Stimulated activated CD8-positive, alpha-beta memory T cell treated with anti-CD3 and anti-CD28 coated beads, Interleukin-7, amount 100 ng/mL, for 1 hour (primary cell): ENCODE measurements at places on chromosomes 3 and 15.

DNA sequence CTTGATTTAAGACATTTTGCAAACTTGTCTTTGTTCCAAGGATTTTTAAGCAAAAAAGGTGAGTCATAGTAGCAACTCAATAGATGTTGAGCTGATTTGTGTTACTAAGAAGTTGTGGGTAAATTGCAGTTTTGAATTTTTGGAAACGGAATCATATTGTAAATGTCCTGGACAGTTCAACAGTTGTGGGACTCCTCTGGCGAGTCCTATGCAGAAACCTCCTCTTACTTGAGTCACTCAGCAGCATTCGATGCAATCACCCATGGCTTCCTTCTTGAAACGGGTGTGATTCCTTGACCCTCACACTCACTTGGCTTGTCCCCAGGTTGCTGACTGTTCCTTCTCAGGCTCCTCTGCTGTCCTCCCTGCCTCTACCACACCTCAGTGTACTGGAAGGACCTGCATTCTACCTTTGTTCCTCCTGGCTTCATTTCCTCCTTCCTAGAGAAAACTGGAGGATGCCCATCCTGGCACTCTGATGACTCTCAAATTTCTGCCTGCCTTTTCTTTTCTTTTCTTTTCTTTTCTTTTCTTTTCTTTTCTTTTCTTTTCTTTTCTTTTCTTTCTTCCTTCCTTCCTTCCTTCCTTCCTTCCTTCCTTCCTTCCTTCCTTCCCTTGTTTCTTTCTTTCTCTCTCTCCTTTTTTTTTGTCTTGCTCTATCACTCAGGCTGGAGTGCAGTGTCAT, 52.8 kb upstream of the DGKG start:
- no peak for DNase-seq

DNA sequence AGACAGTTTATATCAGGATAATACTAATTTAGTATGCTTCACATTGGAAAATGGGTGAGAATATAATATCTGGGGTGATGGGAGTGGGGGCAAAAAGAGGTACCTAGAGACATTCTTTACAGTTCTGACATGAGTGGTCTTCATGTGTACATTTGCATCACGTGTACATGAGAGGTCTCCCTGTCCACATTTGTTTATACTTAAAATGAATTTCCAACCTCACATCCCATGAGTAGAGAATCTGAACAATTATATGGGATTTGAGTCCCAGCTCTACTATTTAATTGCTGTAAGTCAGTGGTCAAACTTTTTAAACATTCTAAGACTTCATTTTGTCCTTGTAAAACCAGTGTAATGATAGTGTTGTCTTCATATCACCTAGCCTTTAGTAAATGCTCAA, 408.4 kb downstream of the NAALADL2 start:
- no peak for DNase-seq

GRCh38 chr3:46612324-46612723, at the start of gene FAM240A:
FAM240A (plus strand) TSS chr3:46612525; CDS start chr3:46612684, 159 bp downstream.
- no peak for DNase-seq

GRCh38 chr3:86168512-86168911, 822.4 kb downstream of the VGLL3 start:
- no peak for DNase-seq

DNA sequence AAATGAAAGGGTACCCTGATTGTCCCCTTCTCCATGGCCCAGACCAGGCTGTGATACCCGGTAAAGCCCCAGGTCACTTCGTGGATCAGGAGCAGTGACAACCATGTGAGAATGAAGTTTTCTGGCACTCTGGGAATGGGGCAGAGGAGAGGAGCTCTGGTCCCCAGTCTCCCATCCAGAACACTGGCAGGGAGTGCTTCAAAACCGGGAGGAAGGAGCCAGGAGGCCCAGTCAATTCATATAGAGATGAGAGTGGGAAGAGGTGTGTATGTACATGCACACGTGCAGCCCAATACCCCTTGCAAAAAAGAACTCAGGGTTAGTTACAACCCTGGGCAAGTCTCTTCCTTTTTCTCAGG, 101.4 kb upstream of the TLE3 start:
- DNase-seq, result no peak

- DNase-seq, result no peak
Measured at GRCh38 chr3:55708242-55708641, 221.1 kb upstream of the WNT5A start.

DNA sequence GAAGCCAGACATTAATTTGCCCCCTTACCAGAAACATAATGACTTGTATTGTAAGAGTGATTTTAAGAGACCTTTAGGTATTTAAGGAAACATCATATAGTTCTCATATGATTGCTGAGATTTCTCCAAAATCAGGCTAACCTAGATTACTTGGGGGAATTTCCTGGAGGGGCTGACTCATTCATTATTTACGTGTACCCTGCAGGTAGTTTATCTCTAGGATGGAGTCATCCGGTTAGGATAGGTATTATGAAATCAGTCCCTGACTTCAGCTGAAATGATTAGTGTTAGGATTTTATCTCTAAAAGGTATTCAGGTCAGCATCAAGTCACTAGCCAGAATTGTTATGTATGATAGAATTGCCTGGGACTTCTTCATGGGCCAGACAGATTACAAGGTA, 97.5 kb downstream of the TCF12 start:
- DNase-seq, result no peak

GRCh38 chr3:125280668-125281361, 68.3 kb upstream of the SLC12A8 start:
- no peak for DNase-seq

DNA sequence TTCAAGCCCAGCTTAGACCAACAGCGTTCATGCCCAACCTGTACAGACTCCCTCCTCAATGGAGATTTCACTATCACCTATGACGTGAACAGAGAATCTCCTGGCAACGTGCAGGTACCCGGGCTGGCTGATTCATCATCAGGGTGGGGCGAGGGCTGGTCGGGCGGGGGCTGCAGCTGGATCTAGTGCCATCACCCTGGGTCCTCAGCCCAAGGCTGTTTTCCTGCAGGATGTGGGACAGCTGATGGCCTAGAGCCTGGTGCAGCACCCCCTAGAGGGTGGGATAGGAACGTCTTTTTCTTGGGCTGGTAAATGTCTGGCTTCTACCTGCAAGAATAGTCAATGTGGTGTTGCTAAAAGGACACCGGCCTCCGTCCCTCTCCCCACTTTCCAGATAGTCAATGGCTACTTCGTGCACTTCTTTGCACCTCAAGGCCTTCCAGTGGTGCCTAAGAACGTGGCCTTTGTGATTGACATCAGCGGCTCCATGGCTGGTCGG, 4.4 kb downstream of the ITIH3 start:
- no peak for DNase-seq

DNA sequence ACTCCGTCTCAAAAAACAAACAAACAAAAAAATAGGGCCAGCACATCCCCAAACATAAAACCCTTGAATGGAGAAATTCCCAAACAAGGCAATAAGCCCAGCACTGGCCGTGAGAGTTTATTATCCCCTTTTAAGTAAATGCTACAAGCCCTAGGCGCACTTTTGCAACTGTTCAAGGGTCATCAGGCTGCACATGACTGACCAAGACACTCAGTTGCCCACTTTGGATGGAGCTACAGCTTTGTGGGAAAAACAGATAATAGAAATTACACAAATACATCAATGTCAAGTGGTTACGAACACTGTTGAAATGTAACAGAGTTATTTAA, 33.7 kb upstream of the ZNF445 start:
- no peak for DNase-seq

DNA sequence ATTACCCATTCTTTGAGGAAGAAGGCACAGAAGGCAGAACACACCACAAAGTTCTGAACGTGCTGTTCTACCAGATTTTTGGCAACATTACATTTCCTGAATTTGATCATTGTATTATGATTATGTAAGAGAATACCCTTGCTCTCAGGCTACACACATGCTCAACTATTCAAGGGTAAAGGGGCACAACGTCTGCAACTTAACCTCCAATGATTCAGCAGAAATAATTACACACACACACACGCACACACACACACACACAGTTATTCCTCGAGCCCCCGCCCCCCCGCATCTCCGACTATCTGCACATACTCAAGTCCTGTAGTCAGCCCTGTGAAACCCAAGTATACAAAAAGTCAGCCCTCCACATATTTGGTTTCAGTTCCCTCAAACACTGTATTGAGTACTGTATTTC, 26.8 kb downstream of the RPN1 start:
- DNase-seq, result no peak

DNA sequence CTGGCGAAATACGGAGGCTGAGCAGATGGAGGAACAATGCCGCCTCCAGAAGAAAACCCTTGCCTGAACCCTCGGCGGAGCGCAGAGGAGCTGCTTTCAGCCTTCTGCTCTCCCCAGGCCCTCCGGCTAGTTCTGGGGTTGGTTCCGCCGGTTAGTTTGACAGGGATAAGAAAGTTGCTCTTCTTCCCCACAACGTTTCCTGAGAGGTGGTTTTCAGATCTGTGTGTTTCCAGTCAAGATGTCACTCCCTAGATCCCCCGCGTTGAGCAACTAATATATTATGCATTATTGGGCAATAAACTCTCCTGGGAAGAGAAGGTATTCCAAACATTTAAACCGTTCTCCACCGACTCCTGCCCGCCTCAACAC, 551 bp downstream of the NLGN1 start:
- DNase-seq, result no peak

GRCh38 chr3:60919296-60919695, 332.0 kb downstream of the FHIT start:
- DNase-seq, result no peak

- DNase-seq, result no peak
Measured at GRCh38 chr3:186210852-186211500, 102.1 kb upstream of the ETV5 start.

GRCh38 chr3:149658744-149659497, 1.1 kb upstream of the WWTR1 start:
- no peak for DNase-seq

DNA sequence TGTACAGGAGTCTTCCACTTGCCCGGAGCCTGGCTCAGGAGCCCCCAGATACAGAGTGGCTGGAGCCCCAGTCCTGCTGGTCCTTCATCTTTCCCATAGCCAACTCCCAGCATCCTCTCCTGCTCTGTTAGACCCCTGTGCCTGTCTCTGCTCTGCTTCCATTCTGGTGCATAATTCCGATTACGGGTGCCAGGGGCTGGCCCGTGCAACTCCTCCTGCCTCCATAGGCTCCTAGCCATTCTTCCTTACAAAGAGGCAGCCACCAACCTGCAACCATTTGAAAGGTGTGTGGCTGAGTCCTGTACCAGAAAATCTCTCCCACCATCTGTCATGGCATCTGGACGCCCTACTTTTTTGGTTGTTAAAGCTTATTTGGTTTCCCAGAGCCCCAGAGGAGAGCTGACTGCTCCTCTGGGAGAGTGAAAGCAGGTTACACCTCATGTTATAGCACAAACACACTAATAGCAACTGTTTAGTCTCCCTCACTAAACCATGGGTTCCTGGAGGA, 5.2 kb upstream of the RAD18 start:
- DNase-seq, result no peak
